Activated CD4-positive, alpha-beta T cell treated with anti-CD3 and anti-CD28 coated beads, Interleukin-2, amount 10 ng/mL, durations not matched to agents 7 days and 5 days (primary cell): ENCODE measurements at places on chromosomes 12 and 14. TPM values are rescaled to one million over a fixed set of nuclear protein-coding genes. Genes with fewer than 3 reads are reported as not detected.
A peak's percentile ranks its signal among the peaks of the same experiment; 100 is the strongest.

DNA sequence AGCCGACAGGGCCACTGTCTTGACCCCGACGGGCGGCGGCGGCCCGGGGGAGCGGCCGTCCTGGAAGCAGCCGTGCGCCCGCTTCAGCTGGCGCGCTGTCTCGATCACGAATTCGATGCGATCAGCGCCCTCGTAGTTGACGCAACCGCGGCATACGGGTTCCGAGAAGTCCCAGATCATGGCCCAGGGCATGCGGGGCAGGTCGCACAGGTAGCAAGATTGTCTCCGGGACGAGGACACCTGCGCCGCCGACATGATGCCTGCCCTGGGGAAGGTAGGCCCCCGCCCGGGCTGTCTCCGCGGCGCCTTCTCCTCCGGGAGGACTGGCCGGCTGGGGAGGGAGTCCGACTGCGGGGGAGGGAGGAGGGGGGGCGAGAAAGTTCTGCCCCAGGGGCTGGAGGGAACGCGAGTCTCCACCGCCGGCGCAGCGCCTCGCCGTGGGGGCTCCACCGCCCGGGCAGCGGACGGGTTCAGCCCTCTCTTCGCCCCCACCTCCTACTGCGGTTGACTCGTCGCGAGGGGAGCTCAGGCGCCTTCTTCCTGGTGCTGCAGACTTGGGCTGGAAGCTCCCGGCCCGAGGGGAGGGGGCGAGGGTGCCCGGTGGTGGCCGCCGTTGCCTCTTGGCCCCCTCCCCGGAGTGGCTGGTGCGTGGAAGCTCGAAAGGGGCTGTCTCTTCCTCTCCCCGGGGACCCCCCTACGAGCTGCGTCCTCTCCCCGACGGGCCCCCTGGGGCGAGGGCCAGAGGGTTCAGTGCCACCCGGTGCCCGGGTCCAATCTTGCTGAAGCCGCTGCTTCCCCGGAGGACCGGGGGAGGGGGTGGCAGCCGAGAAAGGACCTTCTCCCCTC, 747 bp downstream of the IRF2BPL start:
- H3K27me3 ChIP-seq, result no peaks in the 10 kb centered on the region
- peaks cover 28% of the 10 kb centered on the region for H3K36me3 ChIP-seq
- peak overlapping the region; percentile 94 for H3K27ac ChIP-seq
- peaks cover 68% of the 10 kb centered on the region for H3K4me1 ChIP-seq
- peak overlapping the region; percentile 94 for H3K4me3 ChIP-seq

GRCh38 chr14:24291446-24292117, 8.0 kb downstream of the DHRS1 start:
- H3K4me3 ChIP-seq, result no peak overlapping the region
- no peak overlapping the region for H3K27ac ChIP-seq
- no peaks in the 10 kb centered on the region for H3K27me3 ChIP-seq
- H3K4me1 ChIP-seq, result peaks cover 37% of the 10 kb centered on the region

DNA sequence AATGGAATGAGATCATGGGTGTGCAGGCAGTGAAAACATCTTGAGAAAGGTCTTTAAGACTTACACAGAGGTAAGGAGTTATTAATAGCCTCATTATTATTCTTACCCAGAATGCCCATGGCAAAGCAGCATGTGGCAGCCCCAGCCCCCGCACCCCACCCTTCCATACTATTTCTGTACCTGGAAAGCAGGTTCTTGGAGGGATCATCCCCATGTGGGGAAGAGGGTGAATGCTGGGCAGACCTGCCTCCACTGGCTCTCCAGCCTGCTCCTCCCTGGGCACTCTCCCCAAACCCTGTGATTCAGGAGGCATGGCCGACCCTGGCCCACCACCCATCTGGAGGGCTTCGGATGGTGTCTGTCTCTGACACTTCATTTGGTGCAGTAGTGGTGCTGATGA, 28.3 kb downstream of the NPC2 start:
- H3K27me3 ChIP-seq, result peaks cover 5% of the 10 kb centered on the region
- H3K4me3 ChIP-seq, result no peak overlapping the region
- DNase-seq, result no peak
- H3K4me1 ChIP-seq, result no peaks in the 10 kb centered on the region
- H3K36me3 ChIP-seq, result no peaks in the 10 kb centered on the region
- H3K27ac ChIP-seq, result no peak overlapping the region

- peak overlapping the region; percentile 86 for H3K27ac ChIP-seq
- DNase-seq, result peak; percentile 51
- H3K36me3 ChIP-seq, result peaks cover 42% of the 10 kb centered on the region
- no peak overlapping the region for H3K4me3 ChIP-seq
- no peaks in the 10 kb centered on the region for H3K27me3 ChIP-seq
- peaks cover 28% of the 10 kb centered on the region for H3K4me1 ChIP-seq
These were observed 104.2 kb upstream of the AMN1 start for GRCh38 chr12:31832740-31833729.

DNA sequence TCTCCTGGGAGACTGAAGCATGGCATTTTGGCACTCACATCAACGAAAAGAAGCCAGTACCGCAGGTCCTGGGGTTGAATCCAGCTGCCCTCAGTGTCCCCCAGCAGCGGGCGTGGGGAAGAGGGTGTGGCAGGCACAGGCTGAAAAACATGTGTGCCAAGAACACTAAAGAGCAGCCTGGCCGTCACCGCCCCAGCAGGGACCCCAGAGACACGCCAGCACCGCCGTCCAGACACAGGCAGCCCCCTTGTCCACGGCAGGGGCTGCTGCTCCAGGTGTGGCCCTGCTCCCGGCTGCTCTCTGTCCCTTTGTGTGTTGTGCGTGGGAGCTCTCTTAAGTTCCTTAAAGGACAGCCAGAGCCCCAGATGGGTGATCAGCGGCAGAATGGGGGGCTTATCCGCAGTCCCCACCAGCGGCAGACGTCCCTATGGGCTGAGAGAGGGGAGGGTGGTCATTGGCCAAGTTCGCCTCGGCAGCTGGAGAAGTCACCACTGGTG, 556 bp downstream of the PHETA1 start:
- peaks cover 10% of the 10 kb centered on the region for H3K4me1 ChIP-seq
- peak overlapping the region; percentile 65 for H3K4me3 ChIP-seq
- peaks cover 22% of the 10 kb centered on the region for H3K27me3 ChIP-seq

- no peak overlapping the region for H3K4me3 ChIP-seq
- H3K27ac ChIP-seq, result no peak overlapping the region
These were observed 36.3 kb downstream of the RIN3 start for GRCh38 chr14:92549859-92550230.

- H3K27me3 ChIP-seq, result peaks cover 30% of the 10 kb centered on the region
- H3K4me3 ChIP-seq, result no peak overlapping the region
- no peak for DNase-seq
- H3K27ac ChIP-seq, result no peak overlapping the region
- H3K36me3 ChIP-seq, result peaks cover 2% of the 10 kb centered on the region
These were observed 1.7 kb upstream of the LIN7A start for GRCh38 chr12:80939231-80939950.

GRCh38 chr12:98121963-98122362, 393.4 kb upstream of the TMPO start:
- H3K4me3 ChIP-seq, result no peak overlapping the region
- DNase-seq, result no peak
- no peaks in the 10 kb centered on the region for H3K4me1 ChIP-seq

DNA sequence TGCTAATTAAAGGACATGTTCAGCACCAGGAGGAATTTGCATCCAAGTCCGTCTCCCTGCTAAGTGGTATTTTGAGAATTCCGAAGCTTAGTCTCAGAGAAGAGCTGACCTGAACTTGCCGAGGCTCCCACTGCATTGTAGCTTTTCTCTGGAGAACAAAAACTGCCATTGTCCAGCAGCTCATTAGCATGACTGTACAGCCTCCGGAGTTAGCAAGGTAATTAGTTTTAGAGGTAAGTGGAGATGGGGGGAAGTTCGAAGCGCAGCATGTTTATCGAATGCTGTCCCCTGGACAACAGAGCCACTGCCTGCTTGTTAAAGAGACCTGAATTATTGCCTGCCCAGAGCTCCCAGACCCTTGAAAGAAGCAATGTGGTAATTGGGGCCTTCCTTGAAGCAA, 160.3 kb upstream of the PELI2 start:
- H3K36me3 ChIP-seq, result no peaks in the 10 kb centered on the region
- H3K27ac ChIP-seq, result no peak overlapping the region
- peaks cover 14% of the 10 kb centered on the region for H3K27me3 ChIP-seq
- DNase-seq, result no peak
- no peak overlapping the region for H3K4me3 ChIP-seq
- H3K4me1 ChIP-seq, result no peaks in the 10 kb centered on the region

GRCh38 chr14:91360490-91361232, 57.0 kb downstream of the CCDC88C start:
- no peaks in the 10 kb centered on the region for H3K27me3 ChIP-seq
- peaks cover 31% of the 10 kb centered on the region for H3K36me3 ChIP-seq
- no peak for DNase-seq
- H3K27ac ChIP-seq, result no peak overlapping the region

GRCh38 chr12:52740584-52740983, 36.6 kb downstream of the KRT76 start:
- DNase-seq, result no peak
- no peaks in the 10 kb centered on the region for H3K4me1 ChIP-seq
- no peak overlapping the region for H3K27ac ChIP-seq

DNA sequence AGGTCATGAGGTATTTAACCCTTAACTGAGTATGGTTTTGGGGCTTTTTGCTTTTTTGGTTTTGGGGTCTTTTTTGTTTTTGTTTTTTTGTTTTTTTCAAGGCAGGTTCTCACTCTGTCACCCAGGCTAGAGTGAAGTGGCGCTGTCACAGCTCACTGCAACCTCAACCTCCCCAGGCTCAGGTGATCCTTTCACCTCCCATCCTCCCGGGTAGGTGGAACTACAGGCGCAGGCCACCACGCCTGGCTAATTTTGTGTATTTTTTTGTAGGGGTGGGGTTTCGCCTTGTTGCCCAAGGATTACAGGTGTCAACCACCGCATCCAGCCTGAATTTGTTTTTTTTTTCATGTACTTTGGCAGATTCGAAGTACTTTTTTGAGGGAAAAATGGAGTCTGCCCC, 19.9 kb downstream of the RAP1B start:
- H3K27ac ChIP-seq, result no peak overlapping the region
- DNase-seq, result no peak
- H3K36me3 ChIP-seq, result peaks cover 63% of the 10 kb centered on the region
- peaks cover 64% of the 10 kb centered on the region for H3K4me1 ChIP-seq
- no peaks in the 10 kb centered on the region for H3K27me3 ChIP-seq

- no peak overlapping the region for H3K27ac ChIP-seq
- H3K36me3 ChIP-seq, result no peaks in the 10 kb centered on the region
- H3K4me3 ChIP-seq, result no peak overlapping the region
- H3K4me1 ChIP-seq, result peaks cover 3% of the 10 kb centered on the region
These were observed 239.7 kb downstream of the BCAT1 start for GRCh38 chr12:24709216-24709615.

GRCh38 chr14:54807428-54807827, 95.2 kb downstream of the GCH1 start:
- no peak overlapping the region for H3K4me3 ChIP-seq
- peaks cover 6% of the 10 kb centered on the region for H3K4me1 ChIP-seq
- H3K27ac ChIP-seq, result no peak overlapping the region
- H3K27me3 ChIP-seq, result peaks cover 9% of the 10 kb centered on the region
- no peak for DNase-seq

GRCh38 chr14:97270308-97270707, 473.1 kb downstream of the VRK1 start:
- no peaks in the 10 kb centered on the region for H3K4me1 ChIP-seq
- H3K36me3 ChIP-seq, result no peaks in the 10 kb centered on the region
- DNase-seq, result no peak
- no peak overlapping the region for H3K27ac ChIP-seq
- H3K4me3 ChIP-seq, result no peak overlapping the region

DNA sequence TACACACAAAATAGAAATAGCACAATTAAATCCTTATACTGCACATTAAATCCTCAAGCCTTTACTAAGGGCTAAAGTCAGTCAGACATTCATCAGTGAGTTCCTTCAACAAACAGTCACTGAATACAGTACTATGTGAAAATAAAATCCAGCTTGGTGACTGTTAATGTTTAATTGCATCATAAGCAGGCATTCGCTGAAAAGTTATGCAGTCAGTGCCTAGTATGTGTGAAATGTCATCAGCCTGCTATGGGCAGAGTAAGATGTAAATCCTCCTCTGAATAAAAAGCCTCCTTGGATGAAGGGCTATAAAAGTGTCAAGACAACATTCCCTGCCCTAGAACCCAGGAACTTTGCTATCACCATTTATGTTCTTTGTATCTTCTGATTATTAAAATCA, 116.4 kb downstream of the PRICKLE1 start:
- peaks cover 20% of the 10 kb centered on the region for H3K4me1 ChIP-seq
- no peaks in the 10 kb centered on the region for H3K36me3 ChIP-seq

The GPR65 gene
- 21.0 TPM for total RNA-seq

The SERPINA6 gene
- total RNA-seq, result not detected

The AGAP2 gene
- 72.6 TPM for total RNA-seq

The NANOG gene
- not detected for total RNA-seq

The ANO4 gene
- not detected for total RNA-seq
